ENCODE measurements at places on chromosomes 6 and 20. TPM values are rescaled to one million over a fixed set of nuclear protein-coding genes. Genes with fewer than 3 reads are reported as not detected.

DNA sequence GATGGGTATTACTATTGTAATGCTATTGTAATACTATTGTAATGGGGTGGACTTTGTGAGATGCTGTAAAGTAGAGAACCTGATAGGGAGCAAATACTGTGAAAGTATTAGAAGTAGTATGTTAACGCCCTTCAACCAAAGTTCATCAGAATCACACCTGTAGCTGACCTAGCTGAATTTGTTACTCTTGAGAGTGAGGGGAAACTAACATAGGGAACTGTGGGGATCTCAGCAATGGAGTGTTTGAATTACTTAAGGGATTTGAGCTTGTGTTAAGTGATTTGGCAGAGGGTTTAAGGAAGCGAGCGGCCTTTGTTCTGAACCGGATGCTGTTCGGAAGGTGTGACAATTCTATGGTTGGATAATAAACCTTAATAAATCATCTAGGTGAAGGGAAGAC, 312.6 kb downstream of the ADGRB3 start:
- H3K36me3 ChIP-seq, result no peaks in the 10 kb centered on the region
- no peaks in the 10 kb centered on the region for H3K4me1 ChIP-seq
- no peak overlapping the region for H3K27ac ChIP-seq
- no peak overlapping the region for H3K4me3 ChIP-seq
- no peaks in the 10 kb centered on the region for H3K27me3 ChIP-seq

DNA sequence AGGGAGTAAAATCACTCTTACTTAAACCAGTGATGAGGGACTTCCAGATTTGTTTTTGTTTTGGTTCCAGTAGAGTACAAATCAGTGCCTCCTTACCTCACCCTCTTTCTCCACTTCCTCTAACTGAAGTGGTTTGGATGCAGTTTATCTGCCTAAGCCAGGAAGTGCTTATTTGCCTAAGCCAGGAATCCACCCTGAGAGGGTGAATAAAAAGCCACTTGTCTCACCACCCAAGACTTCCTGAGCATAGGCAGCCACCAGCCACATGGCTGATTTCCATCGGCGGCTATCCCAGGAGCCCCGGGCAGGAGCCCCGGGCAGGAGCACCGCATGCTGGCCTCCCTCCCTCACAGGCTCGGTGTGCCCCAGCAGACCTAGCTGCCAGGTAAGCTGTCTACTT, 12.0 kb downstream of the LRP11 start:
- H3K36me3 ChIP-seq, result no peaks in the 10 kb centered on the region
- no peak overlapping the region for H3K4me3 ChIP-seq
- H3K27ac ChIP-seq, result peak overlapping the region; percentile 44
- DNase-seq, result peak; percentile 76
- no peaks in the 10 kb centered on the region for H3K27me3 ChIP-seq

DNA sequence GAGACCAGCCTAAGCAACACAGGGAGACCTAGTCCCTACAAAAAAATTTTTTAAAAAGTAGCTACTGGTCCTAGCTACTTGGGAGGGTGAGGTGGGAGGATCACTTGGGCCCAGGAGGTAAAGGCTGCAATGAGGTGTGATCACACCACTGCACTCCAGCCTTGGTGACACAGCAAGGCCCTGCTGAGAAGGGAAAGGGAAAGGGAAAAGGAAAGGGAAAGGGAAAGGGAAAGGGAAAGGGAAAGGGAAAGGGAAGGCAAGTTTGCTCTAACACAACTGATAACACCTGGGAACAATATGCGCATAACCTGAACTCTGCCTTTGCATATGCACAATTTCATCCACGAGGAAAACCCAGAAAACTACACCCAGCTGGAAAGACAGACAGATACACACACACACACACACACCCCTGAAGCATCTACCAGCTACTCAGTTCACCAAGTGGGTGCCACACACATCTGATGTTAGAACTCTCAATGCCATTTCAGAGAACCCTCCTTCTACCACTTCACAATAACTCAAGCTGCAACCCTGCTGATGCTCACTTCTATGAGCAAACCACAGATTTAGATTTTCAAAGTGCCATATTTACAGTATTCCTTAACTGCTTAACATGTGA, 19.1 kb downstream of the B4GALT5 start:
- no peaks in the 10 kb centered on the region for H3K27me3 ChIP-seq
- H3K4me3 ChIP-seq, result no peak overlapping the region
- DNase-seq, result no peak
- peaks cover 33% of the 10 kb centered on the region for H3K4me1 ChIP-seq

DNA sequence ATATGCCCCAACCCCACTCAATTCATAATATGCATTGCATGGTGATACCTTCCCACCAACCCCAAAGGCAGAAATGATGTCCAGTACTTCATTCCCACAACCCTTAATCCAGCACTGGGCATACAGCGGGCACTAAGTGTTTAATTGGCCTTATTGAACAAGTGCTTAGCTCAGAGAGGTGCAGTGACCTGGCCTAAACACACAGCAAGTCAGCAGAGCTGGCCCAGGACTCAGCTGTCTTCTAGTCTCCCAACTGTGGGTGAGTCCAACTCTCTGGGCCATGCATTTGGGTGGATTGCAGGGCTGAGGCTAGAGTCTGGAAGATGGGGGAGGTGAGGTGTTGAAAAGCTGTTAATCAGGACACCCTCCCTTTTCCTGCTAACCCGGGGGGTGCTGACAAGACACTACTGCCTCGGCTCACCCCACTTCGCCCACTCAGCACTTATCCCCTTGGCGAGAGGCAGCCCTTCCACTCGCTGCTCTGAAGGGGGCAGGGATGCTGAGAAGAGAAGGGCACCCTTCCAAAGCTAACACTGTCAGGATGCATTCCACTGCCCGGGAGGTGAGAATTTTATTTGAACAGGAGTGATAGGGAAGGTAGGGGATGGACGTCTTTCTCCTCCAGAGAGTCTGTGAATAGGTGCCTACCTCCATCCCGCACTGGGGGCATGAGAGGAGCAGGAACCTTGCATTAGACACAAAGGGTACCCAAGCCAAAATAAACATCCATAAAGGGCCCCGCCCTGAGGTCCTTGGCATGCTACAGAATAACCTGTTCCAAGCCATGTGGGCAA, 14.2 kb downstream of the KCNK5 start:
- no peak for DNase-seq
- no peaks in the 10 kb centered on the region for H3K36me3 ChIP-seq
- no peak overlapping the region for H3K27ac ChIP-seq
- no peak overlapping the region for H3K4me3 ChIP-seq
- H3K27me3 ChIP-seq, result no peaks in the 10 kb centered on the region

Gene COL12A1
- 106 TPM for total RNA-seq

Gene NPEPL1
- total RNA-seq, result 27.1 TPM

Gene ANGPT4
- total RNA-seq, result 0.12 TPM
